ENCODE measurements at places on chromosomes 12 and 14.

GRCh38 chr12:100345020-100345767 is 11.7 kb upstream of the SLC17A8 start:
- DNase-seq: no peak

GRCh38 chr14:76701981-76702380 is 59.3 kb upstream of the VASH1 start:
- no peak for DNase-seq

GRCh38 chr14:57837267-57837666 is 28.6 kb downstream of the SLC35F4 start:
- no peak for DNase-seq

- DNase-seq: peak; percentile 49
Observed at GRCh38 chr12:6073426-6073825, 51.0 kb downstream of the VWF start.

- peak; percentile 79 for DNase-seq
Observed at GRCh38 chr14:66495218-66496098, 9.3 kb downstream of the CCDC196 start.

DNA sequence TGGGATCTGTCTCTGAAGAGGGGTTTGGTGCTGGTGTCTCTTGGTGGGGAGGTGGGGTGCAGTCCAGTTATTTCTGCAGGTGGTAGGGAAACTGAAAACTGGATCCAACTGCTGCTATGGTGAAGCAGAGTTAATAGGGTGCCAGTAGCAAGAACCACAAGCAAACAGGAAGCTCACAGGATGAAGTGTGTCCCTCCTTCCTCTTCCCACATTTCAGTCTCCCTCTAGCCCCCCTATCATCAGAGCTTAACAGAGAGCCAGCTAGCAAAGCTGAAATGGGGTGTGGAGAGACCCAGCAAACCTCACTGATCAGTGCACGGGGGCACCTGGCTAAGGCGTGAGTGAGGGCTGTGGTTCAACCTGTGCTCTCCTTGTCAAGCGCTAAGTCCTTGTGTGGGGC is 69.1 kb upstream of the C12orf71 start:
- DNase-seq: no peak

- peak; percentile 90 for DNase-seq
Observed at GRCh38 chr12:104358353-104359003, 54.9 kb downstream of the EID3 start.

DNA sequence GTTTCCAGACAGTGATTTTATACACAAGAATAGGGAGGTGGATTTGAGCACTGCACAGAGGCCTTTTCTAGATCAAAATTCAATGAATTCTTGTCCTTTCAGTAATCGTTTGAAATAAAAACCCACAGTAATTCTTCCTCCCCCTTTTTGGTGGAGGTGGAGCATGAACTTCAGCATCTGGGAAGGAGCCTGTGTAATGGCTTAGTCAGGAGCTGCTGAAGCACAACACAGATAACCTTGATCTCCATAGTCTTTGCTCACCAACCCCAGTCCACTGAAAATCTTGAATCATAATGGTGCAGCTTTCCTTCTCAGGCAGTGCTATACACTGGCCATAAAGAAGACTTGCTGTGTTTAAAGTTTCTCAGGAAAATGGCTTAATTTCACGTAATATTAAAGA is 6.4 kb upstream of the TBPL2 start:
- no peak for DNase-seq

- no peak for DNase-seq
Observed at GRCh38 chr12:130800312-130800711, 38.7 kb downstream of the STX2 start.

- DNase-seq: no peak
Observed at GRCh38 chr14:24831677-24832076, 197.7 kb upstream of the GZMB start.

DNA sequence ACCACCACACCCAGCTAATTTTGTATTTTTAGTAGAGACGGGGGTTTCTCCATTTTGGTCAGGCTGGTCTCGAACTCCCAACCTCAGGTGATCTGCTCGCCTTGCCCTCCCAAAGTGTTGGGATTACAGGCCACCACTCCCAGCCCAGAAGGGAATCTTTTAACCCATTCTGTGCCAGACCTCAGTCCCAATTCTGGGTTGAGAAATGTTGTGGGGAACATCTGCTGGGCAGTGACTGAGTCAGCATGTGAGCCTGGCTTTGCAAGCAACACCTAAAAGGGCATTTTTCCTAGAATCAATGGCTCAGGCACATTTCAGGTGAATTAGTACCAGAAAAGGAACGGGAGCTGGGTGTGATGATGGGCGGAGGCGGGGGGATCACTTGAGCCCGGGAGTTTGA is 7.6 kb upstream of the SPATS2 start:
- DNase-seq: no peak

GRCh38 chr12:9039397-9039977 is 50.1 kb downstream of the KLRG1 start:
- DNase-seq: peak; percentile 90

DNA sequence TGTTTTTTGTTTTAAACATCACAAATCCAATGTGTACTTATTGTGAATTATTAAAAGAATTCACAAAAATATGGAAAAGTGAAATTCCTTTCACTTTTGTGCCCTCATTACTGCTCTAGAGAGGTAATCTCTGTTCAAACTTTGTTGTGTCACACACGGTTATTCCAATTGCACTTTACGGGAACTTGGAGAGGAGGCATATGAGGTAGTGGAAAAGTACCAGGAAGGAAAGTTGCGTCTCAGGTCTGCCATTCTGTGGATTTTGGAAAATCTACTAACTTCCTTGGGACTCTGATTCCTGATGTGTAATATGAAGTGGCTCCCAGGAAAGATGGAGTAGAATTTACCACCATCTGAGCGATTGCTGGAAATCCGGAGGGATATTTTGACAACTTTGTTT is 90.9 kb upstream of the DCN start:
- no peak for DNase-seq

- DNase-seq: no peak
Observed at GRCh38 chr14:95300002-95300696, 19.6 kb downstream of the CLMN start.

DNA sequence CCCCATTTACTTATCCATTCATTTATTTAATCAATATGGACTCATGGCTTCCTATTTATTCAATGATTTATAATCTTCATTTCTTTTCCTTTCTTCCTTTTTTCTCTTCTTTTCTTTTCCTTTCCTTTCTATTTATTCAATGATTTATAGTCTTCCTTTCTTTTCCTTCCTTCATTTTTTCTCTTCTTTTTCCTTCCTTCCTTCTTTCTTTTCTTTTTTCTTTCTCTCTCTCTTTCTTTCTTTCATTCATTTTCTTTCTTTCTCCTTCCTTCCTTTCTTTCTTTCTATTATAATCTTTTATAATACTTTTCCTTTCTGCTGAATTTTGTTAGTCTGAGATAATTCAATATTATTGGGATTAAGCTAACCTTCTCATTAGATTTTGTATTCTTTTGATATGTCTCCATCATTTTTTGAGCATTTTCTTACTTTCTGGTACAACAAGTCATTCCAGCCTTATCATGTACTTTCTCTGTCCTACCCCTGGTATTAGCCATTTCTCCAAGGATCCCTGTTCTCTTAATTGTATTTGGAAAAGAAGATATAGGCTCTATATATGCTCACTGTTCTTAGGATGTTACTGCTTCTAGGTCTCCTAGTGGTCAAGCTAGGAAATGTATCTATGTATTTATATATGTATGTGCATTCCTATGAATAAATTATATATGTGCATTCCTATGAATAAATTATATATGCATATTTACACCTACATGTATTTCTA is 12.1 kb downstream of the LACRT start:
- DNase-seq: no peak

DNA sequence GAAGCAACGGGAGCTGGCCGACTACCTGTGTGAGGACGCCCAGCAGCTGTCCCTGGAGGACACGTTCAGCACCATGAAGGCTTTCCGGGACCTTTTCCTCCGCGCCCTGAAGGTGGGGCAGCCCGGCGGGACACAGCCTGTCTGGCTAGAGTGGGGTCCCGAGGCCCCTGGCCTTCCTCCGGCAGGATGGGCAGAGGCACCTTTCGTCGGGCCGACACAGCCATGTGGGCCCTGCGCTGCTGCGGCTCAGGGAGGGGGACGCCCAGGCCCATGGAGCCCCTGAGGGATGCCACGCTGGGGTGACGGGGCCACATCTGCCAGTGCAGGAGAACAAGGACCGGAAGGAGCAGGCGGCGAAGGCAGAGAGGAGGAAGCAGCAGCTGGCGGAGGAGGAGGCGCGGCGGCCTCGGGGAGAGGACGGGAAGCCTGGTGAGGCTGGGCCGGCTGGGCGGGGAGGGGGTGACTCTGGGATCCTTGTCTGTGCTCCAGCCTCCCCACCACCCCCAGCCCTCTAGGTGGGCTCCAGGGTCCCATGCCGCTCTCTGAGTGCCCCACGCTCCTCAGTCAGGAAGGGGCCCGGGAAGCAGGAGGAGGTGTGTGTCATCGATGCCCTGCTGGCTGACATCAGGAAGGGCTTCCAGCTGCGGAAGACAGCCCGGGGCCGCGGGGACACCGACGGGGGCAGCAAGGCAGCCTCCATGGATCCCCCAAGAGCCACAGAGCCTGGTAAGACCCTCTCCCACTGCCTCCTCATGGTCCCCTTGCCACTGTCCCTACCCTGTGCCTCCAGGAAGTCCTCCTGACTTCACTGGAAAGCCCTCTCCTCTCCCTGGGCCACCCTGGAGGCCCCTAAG is 10.9 kb upstream of the ADSS1 start:
- DNase-seq: no peak

GRCh38 chr14:61662437-61663311 is 32.6 kb upstream of the HIF1A start:
- DNase-seq: peak; percentile 82

DNA sequence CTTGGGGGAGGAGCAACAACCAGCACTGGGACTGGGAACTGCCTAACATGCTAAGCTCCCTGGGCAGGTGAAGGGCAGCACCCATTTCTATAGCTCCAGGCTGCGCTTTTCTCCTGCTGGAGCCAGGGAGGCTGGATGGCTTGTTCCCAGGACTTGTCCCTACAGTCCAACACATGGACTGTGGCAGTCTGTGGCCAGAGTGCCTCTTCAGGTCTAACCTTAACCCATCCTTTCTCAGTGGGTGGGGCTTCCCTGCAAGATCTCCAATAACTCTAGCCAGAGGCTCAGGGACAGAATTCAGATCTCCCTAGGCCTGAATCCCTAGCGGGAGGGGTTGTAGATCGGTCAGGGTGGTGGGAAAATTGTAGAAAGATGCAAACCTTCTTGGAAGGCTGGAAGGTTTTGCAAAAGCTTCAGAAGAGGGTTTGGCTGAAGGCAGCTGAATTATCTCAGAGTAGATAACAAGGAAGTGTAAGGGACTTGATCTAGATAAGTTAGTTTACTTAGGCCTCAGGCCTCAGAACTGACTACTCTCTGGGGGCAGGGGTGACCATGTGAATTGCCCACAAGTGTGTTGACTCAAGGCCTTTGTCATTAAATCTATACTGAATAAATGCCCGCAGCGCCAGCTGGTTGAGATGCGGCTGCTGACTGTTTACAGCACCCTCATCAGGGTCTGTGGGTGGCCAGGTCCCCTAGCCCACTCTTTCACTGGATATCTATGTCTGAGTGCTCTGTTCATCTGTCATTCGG is 60.7 kb downstream of the SSPN start:
- DNase-seq: no peak

DNA sequence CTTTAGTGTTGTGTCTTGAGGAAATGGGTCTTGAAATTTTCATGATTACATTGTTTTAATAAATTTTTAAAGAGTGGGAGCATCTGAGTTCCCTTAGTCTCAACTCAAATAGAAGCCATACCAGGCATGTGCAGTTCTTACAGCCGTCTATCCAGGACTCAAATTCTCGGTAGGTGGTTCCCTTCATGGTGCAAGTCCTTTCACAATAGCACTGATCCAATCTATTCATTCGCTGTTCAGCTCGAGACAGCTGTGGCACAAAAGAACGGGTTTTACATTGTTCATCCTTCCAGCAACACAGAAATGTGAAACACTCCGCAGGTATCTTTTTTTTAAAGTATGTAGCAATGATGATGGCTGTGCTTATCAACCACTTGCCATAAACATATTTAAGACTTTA is 100.2 kb downstream of the NELL2 start:
- DNase-seq: no peak

GRCh38 chr12:10098791-10099190 is at the start of gene CLEC1A:
TSS of gene CLEC1A (minus strand) at chr12:10098985. CDS start at chr12:10098922, 63 bp downstream.
- no peak for DNase-seq

DNA sequence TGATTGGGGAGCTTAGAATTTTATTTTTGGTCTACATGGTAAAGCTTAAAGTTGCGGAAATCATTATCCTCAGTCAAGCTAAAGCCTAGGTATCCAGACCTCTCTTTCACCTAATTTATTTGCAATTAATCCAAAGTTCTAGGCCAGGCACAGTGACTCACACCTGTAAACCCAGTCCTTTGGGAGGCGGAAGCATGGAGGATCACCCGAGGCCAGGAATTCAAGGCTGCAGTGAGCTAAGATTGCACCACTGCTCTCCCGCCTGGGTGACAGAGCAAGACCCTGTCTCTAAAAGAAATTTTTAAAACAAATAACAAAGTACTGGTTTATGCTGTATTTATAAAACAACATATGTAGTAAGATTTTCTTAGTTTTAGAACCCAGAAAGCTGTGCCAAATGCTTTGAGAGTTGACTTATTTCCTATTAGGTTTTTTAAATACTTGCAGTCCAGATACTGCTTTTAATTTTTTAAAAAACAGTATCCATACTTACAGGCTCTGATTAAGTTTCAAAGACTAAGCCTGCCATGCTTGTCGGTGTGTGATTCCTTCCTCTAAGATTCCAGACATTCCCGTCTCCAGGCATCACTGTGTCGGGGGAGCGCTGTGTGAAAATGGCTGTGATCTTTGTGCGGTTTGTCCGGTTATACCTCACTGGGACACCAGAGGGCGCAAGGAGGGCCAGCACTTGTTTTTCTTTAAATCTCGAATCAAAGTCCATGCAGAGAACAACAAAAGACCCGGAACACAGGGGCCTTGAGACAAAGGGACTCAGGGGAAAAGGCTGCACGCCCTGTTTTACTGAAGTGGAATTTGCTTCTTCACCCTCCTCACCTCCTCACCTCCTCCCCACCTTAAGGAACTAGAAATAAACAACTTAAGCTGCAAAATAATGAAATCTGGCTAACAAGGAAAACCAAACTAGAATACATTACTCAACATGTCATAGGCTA is 24.6 kb upstream of the TMPO start:
- DNase-seq: peak; percentile 80

DNA sequence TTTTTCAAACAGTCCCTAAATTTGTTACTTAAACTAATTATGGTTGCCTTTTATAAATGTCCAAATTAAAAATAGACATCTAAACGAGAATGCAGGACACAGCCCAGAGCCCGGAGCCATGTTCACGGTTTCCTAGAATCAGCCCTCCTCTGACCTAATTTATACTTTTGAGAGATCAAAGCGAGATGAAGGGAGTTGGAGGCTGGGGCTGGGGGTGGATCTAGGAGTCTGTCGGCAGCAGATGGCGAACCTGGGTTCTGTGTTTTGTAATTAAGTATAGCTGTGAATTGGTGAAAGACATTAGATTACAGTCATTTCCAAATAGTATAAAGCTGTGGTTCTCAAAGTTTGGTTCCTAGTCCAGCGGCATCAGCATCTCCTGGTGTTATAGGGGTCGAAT is 210.1 kb downstream of the SLC41A2 start:
- DNase-seq: no peak

- no peak for DNase-seq
Observed at GRCh38 chr12:7892186-7892980, 19.7 kb upstream of the SLC2A14 start.
